DND-41 (cell line): ENCODE measurements at places on chromosomes 12 and 14.

- DNase-seq, result no peak
Observed at GRCh38 chr12:47419497-47419896, 286.3 kb downstream of the RPAP3 start.

- DNase-seq, result no peak
Observed at GRCh38 chr14:103393676-103394626, 8.7 kb downstream of the MARK3 start.

GRCh38 chr12:50246873-50247612 lies 36.3 kb downstream of the LIMA1 start:
- no peak for DNase-seq

GRCh38 chr12:1195513-1195912 lies 204.5 kb downstream of the ERC1 start:
- no peak for DNase-seq

DNA sequence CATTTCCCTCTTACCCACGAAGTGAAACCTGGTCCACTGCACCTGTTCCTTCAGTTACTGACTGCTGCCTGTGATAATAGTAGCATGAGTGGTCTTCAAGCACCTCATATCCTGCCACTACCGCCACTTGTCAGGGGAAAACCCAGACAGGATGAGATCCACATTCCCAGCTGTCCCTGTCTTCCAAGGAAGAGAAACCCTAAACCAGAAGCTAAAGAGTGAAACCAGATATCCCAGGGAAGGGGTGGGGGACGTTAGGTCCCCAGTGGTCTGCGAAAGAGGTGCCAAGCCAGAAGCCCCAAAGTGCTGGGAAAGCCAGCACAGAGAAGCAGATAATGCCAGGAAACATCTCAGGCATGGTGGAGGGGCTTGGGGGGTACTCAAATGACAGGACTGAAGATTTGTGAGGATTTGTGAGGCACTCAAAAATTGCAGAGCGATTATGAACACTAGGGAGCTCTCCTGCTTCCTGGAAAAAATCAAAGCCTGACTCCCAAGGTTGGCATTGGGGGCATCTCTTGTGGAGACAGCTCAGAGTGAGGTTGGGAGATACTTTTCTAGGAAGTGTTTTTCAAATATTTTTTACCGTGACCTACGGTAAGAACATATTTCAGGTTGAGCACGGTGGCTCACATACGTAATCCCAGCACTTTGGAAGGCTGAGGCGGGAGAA lies 77.9 kb downstream of the TMEM30B start:
- no peak for DNase-seq

GRCh38 chr14:23183479-23183878 lies at the start of gene SLC7A8:
Gene SLC7A8, minus strand, starts transcription at chr14:23183660. Its CDS starts 746 bp downstream, at chr14:23182914.
- no peak for DNase-seq

- no peak for DNase-seq
Observed at GRCh38 chr14:36880276-36880675, 218.6 kb downstream of the PAX9 start.

DNA sequence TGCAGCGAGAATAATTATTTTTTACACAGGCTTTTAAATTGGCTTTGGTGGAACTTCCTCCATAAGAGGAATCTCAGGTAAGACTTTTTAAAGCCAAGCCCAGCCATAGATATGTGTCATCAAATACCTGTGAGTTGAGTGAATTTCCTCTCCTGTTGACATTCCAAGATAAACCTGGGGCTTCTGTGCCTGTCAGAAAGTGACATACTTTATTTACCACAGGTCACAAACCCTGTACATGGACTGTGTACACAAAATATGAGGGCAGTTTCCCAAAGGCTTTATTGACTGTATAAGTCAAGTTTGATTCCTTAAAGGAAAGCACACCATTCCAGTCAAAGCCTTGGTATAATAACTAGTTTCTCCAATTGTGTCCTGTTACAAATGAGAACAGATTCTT lies 25.9 kb upstream of the SRSF5 start:
- no peak for DNase-seq
